Large intestine (tissue), 12 donors: ENCODE measurements at places on chromosomes 1 and 21. TPM values are rescaled to one million over a fixed set of nuclear protein-coding genes. Genes with fewer than 3 reads are reported as not detected.

GRCh38 chr1:99550198-99550597 is 95.7 kb upstream of the PALMD start:
- DNase-seq = no peak

APOBEC4 gene
- 0.09 TPM for polyA plus RNA-seq

OR10J1 gene
- polyA plus RNA-seq = not detected

TNFRSF4 gene
- polyA plus RNA-seq = 1.1 TPM

VCAM1 gene
- 18.7 TPM for polyA plus RNA-seq

ADORA1 gene
- polyA plus RNA-seq = 0.55 TPM
